ENCODE measurements at places on chromosomes 11 and 22.
A peak's percentile ranks its signal among the peaks of the same experiment; 100 is the strongest.

- DNase-seq, result no peak
These were observed 58.4 kb downstream of the ST3GAL4 start for GRCh38 chr11:126413843-126414405.

GRCh38 chr11:132948252-132948651 is 584.0 kb downstream of the OPCML start:
- no peak for DNase-seq

DNA sequence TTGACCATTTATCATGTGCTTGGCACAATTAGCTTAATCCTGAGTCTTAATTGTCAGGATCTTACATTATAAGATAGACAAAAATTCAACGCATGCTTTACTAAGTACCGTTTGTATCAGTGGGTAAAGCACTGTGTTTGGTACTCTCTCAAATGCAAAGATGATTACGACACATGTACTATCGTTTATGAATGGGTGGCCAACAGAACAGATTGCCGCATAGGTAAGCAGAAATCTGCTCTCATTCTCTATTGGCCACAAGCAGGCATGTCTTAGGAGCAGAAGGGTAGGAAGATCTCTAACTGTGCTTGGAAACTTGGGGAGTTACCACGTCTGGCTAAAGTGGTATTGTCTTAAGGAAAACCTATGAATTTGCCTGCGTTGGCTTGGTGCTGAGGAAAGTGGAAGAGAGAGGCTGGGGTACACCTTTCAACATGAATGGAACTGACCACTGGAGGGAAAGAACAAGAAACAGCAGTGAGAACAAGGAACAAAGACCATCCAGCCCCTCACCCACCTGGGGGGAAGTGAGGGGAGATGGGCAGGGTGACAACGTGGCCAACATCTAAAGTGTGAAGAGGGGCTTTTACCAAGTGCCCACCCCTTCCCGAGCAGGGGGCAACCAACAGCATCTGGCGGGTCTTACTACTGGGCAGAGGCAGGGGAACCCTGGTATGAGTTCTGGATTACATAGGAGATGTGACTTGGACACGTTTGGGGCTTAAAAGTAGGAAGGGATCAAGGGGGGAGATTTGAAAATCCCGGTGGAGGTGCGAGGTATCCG is 1.0 kb upstream of the TUBA8 start:
- DNase-seq, result no peak

DNA sequence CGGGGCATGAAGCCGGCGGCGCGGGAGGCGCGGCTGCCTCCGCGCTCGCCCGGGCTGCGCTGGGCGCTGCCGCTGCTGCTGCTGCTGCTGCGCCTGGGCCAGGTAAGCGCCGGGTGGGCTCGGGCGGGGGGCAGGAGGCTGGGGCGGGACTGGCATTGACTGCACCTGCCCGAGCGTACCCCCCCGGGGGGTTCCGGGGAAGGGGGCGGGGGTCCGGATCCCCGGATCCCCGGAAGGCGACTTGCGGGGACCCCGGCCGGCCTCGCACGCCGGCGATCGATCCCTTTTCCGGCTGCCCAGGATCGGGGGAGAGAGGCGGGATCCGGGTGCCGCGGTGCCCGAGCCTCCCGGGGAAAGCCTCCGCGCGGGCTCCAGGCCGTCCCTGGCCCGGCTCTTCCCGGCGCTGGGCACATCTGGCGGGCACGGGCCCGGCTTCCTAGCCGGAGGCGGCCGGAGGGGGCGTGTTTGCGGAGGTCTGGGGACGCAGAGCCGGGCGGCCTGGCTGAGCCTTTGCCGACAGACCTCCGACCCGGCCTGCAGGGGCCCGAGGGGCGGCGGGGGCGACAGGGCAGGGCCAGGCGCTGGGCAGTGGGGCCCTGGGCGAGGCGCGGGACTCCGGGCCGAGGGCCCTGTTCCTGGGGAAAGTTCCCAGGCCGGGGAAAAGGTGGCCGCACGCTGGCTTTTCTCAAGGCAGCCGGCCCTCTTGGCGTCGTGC is 705 bp downstream of the PTPRJ start:
- peak; percentile 75 for DNase-seq

DNA sequence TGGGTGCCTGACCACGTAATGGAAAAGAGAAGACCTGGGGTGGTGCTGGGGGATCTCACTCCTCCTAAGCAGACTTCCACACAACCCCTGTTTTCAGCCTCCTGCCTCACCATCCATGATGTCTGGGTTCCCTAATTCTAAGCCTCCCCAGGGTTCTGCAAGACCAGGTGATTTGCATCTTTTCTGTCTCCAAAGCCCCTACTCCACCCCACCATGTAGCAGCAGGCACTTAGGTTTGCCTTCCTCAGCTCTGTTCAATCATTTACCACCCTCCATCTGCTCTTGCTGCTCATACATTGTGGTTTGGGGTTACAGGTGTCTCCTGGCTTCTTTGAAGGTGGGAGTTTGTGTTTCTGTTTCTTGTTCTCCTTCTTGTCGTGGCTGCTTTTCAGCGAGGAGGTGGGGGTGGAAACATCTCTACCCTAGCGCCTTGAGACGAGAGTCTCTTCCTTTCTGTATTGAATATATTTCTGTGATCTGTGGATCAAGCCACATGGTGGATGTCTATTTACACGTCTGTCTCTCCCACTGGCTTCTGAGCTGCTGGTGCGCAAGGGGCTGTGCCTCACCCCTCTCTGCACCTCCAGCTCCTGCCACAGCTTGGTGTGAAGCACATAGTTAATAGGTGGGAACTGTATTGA is 6.6 kb upstream of the SSTR3 start:
- DNase-seq, result peak; percentile 90

GRCh38 chr11:119777940-119778339 is 48.9 kb upstream of the NECTIN1 start:
- no peak for DNase-seq

DNA sequence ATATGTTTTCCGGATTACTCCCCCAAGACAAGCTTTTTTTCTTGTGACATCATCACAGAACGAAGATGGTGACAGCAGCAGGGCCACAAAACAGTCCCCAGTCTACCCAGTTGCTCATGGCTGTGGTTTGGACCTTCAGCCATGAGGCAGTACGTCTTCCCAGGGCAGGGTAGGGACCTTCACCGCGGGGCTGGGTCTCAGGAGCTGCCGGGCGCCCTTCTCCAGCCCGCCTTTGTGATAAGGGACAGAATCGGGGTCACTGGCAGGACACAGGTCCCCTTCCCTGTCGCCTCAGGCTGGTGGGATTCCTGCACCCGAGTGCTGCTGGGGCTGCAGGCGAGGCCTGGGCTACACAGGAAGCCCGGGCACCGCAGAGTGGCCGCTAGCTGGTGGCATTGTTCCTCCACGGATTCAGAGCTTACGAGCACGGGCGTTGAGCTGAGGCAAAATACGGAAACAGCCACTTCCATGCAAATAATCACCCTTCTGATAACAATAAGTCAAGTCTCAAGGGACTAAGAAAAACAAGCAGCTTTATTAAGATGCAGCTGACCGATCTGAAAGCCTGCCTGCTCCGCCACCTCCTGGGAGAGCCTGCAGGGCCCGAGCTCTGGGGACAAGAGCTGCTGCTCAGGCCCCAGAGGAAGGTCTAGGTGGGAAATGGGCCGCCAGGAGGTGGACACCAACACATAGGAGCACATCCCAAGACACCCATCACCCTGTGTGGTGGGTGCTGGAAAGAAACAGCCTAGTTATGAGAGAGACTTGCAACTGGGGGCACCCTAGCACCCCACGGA is 12.3 kb downstream of the TBX1 start:
- no peak for DNase-seq

- DNase-seq, result no peak
These were observed 100.3 kb downstream of the TSPAN18 start for GRCh38 chr11:44826922-44827643.

- DNase-seq, result no peak
These were observed 38.2 kb downstream of the OR2AG2 start for GRCh38 chr11:6733326-6734275.

- DNase-seq, result no peak
These were observed 122.5 kb downstream of the WNT11 start for GRCh38 chr11:76083563-76084451.

- no peak for DNase-seq
These were observed 11.4 kb downstream of the DNAL4 start for GRCh38 chr22:38782402-38783094.

- no peak for DNase-seq
These were observed 4.9 kb downstream of the ALX4 start for GRCh38 chr11:44305026-44305469.

GRCh38 chr22:44459041-44459440 is 39.0 kb downstream of the RTL6 start:
- DNase-seq, result peak; percentile 57

GRCh38 chr11:27204529-27204928 is 158.5 kb downstream of the CCDC34 start:
- DNase-seq, result no peak

GRCh38 chr22:43376765-43377547 is 33.8 kb upstream of the SCUBE1 start:
- peak; percentile 65 for DNase-seq

DNA sequence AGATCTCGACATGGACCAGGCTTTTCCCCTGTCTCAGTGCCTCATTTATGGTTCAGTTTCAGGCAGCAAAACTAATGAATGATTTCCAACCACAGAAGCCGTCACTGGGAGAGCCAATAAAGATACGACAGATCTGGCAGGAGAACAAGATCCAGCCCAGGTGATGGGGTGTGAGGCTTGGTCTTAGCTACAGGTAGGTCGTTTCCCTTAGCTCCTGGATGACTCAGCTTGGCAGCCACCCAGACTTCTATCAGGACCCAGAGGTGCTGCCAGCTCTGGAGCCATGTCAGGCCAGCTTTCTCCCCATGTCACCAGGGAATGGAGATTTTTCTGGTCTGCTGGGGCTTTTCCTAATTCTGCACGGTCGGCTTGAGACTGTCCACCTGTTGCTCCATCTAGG is 36.3 kb upstream of the APOBEC3A start:
- DNase-seq, result no peak
